Activated T-cell treated with anti-CD3 and anti-CD28 coated beads, Interleukin-2, amount 50 U/mL, for 72 hours (primary cell): ENCODE measurements at places on chromosomes 2 and 18. TPM values are rescaled to one million over a fixed set of nuclear protein-coding genes. Genes with fewer than 3 reads are reported as not detected.

The COL4A3 gene
- 0.39 TPM for total RNA-seq

The VIT gene
- total RNA-seq, result not detected

GRCh38 chr2:24253303-24253919 lies 78.6 kb downstream of the FAM228A start:
- DNase-seq, result no peak

GRCh38 chr2:23452853-23453420 lies 68.0 kb downstream of the KLHL29 start:
- DNase-seq, result peak; percentile 19

The INHBB gene
- total RNA-seq, result not detected
